Stromal cell of bone marrow (primary cell): ENCODE measurements at places on chromosomes 5 and 9.

- no peak for DNase-seq
Observed at GRCh38 chr5:143721925-143722324, 90.0 kb upstream of the HMHB1 start.

- DNase-seq, result no peak
Observed at GRCh38 chr9:136946228-136947027, 1.4 kb downstream of the C8G start.

GRCh38 chr9:13146840-13147239, 132.7 kb downstream of the MPDZ start:
- DNase-seq, result no peak

DNA sequence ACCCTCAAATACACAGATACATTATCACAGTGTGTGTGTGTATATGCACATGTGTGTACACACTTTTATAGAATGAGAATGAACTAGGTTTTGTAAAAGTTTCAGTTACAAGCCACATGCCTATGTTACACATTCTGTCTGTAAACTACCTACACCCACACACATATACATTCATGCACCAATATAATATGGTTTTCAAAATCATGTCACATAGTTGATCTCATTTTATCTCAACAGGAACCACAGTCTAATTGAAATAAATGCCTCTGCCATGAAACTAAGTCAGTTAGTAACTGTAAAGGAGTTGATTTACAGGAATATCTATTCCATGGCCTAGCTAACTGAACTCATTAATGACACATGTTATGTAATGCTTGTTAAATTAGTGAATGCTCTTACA, 646.6 kb downstream of the PDE4D start:
- DNase-seq, result no peak

- no peak for DNase-seq
Observed at GRCh38 chr5:109558952-109559351, 130.8 kb upstream of the MAN2A1 start.

- no peak for DNase-seq
Observed at GRCh38 chr9:95211028-95211427, 106.5 kb downstream of the FANCC start.

GRCh38 chr5:78895616-78896015, 89.5 kb downstream of the ARSB start:
- DNase-seq, result no peak

DNA sequence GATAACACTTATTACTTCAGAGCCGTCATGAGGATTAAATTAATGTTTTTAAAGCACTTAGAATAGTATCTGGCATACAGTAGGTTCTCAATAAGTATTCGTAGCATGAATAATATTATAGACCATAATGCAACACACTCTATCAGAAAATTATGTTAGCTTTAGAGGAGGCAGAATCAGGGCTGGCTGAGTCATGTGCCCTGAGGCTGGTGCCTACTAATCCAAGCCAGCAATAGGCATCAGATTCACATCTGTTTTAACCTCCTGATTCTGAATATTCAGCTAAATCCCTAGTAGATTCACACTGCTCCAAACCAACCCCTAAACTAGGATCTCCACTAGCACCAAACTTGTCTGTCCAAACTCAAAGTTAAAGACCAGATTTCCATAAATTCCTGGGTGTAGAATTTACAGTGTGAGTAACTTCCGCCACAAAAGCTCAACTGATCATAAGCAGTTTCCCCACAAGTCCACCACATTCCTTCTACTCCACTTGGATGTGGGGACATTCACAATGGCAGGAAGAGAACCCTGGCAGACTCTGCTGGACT, 170.0 kb upstream of the DAPK1 start:
- DNase-seq, result no peak

GRCh38 chr9:116095403-116095802, 58.2 kb upstream of the PAPPA start:
- no peak for DNase-seq
